Dermis microvascular lymphatic vessel endothelial cell (primary cell): ENCODE measurements at places on chromosomes 12 and 14.

- no peak for DNase-seq
Observed at GRCh38 chr12:8648576-8649205, 13.9 kb downstream of the MFAP5 start.

- DNase-seq, result no peak
Observed at GRCh38 chr14:93396456-93396855, 34.3 kb upstream of the UNC79 start.

- DNase-seq, result no peak
Observed at GRCh38 chr12:132121283-132121682, 22.8 kb downstream of the DDX51 start.

DNA sequence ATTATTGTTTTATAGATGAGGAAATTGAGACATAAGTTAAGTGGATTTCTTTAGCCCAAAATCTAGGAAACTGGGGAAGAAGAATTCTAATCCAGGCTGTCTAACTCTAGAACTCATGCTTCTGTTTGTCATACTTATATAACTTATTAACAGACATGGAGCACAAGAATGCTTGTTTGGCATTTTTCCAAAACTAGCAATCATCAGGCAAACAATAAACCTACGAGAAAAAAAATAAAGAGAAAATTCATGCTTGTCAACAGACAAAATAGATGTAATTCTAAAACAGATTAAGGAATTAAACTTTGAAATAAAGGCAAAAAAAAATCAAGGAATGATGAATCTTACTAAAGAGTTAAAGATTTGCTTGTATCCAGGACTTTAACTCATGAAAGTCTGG lies 103.1 kb downstream of the METTL25 start:
- peak; percentile 76 for DNase-seq

DNA sequence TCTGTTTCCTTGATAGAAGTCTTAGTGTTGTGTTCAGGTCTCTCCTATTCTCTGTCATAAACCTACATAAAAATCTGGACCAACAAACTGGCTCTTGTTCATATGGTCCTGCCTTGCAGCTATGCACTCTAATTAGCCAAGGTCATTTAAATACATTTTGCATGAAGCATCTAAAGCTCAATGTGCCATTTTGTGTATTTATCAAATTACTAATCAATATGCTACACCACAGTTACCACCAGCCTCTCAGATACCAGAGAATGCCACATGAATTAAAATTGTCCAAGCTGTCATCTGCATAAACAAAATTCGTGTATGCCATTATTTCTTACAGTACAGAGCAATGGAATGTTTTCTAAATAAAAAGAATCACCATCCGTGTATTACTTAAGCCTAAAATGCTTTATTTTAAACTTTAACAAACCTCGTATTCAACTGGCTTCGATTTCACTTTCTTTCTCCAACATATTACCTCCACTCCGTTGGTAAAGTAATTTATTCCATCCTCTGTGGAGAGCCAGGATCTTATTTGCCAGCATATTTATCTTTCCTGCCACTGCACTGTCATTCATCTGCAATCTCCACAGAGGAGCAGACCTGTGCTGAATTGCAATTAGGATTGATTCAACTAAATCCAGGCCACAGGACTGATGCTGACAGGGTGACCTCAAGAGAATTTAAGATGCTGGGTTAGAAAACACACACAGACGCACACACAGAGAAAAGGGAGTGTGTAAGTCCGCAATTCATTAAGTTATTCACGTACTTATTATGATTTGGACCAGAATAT lies 284.1 kb upstream of the FOXG1 start:
- no peak for DNase-seq

DNA sequence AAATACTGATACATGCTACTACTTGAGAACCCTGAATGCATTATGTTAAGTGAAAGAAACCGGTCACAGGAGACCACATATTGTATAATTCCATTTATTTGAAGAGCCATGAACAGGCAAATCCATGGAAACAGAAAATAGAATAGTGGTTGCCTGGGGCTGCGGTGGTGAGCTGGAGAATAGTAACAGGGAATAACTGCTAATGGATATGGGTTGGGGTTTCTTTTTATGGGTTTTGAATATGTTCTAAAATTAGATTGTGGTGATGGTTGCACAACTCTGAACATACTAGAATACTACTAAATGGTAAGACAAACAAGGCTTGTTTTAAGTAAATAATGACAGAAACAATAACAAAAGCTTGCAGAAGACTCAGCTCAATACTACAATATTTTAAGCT lies 293.0 kb downstream of the BTG1 start:
- no peak for DNase-seq

DNA sequence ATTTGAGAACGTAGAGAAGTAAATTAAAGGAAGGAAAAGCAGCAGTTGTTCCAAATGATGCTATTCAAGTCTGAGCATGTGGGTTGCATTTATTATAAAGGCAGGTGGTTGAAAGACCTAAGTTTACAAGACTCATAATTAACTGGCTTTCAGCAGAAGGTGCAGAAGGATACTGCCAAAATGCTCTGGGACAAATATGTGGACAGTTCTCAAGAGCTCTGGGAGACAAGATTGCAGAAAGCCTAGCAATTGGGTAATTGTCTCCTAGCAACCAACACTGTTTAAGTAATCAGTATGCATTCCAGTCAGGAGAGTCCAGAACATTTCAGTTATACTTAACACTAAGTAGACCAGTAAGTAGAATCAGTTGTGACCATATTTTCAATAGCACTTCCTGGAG lies 131.5 kb downstream of the GPR135 start:
- peak; percentile 85 for DNase-seq

DNA sequence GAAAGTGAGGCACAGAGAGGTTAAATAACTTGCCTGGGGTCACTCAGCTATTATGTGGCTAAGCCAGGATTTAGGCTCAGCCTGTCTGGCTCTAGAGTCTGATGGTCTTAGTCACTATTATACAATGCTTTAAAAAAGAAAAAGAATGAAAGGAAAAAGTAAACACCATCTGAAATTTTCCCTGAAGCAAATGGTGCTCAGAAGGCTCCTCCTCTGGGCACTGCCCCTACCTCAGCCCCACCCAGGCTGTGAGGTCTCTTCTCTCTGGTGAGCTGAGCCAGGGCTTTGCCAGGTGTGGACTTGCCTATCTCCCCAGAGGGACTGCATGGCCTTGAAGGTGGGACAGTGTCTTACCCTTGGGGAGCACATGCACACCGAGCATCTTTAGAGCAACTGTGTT lies 117.5 kb upstream of the DYRK2 start:
- DNase-seq, result no peak

DNA sequence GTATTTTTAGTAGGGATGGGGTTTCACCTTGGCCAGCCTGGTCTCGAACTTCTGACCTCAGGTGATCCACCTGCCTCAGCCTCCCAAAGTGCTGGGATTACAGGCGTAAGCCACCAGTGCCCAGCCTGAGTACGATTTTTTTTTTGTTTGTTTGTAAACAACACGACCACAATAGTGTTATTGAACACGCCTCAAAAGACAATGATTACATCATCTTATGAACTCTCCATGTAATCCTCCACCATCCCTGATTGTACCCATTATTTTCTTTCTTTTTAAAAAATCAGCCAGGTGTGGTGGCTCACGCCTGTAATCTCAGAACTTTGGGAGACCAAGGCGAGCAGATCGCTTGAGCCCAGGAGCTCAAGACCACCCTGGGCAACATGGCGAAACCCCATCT lies 25.1 kb upstream of the TBX3 start:
- no peak for DNase-seq
